ENCODE measurements at places on chromosomes 1 and 21.

GRCh38 chr1:176682830-176683535 lies 220.0 kb downstream of the PAPPA2 start:
- no peak for DNase-seq

- DNase-seq, result no peak
These were observed 156.2 kb downstream of the RHOU start for GRCh38 chr1:228891272-228892034.

GRCh38 chr1:233744779-233745513 lies 131.0 kb downstream of the KCNK1 start:
- DNase-seq, result no peak

- DNase-seq, result no peak
These were observed 533.7 kb upstream of the DAB1 start for GRCh38 chr1:57957576-57957975.

DNA sequence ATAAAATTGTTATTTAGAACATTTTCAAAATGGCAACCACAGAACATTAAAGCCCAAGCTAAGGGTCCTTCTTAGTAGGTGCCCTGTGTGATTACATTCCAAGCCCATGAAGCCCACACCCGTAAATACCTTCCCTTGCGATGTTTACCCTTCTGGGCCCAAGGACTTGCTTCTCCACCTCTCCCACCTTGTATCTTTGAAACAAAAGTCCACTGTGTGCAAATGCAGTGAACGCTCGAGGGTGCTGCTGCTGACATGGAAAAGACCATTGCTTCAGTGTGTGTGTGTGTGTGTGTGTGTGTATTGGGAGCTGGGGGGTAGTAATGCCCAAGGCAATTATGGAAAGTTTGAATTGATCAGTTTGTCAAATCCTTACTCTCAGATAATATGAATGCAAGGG lies 298.1 kb downstream of the TGFB2 start:
- no peak for DNase-seq

DNA sequence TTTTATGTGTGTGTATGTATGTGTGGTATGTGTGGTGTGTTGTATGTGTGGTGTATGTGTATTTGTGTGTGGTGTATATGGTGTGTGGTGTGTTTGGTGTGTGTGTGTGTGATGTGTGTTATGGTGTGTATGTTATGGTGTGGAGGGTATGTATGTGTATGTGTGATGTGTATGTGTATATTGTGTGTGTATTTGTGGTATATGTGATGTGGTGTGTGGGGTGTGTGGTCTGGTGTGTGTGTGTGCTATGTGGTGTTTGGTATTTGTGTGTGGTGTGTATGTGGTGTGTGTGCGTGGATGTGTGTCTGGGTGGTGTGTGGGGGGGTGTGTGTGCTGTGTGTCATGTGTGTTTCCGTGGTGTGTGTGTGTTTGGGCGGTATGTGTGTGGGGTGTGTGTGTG lies 59.3 kb downstream of the SH3BGR start:
- DNase-seq, result no peak
